ENCODE measurements at places on chromosomes 2 and 18.

GRCh38 chr18:57813245-57813644, 10.1 kb upstream of the ATP8B1 start:
- DNase-seq: no peak

DNA sequence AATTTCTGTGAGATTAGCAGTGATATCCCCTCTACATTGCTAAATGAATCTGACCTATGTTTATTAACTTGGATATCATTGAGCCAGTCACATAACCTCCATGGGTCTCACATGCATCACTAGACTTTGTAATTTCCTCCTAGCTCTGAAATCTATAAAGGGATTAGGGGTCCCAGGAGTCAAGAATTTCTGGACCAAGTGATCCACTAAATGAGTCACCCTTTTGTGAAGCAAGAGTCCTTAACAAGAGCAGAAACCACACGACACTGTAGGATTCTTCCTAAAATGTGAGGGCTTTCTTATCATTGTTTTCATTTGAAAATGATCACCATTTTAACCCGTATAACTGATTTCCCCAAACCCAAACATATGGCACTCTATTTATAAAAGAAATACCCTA, 90.3 kb downstream of the DHRS9 start:
- DNase-seq: no peak

DNA sequence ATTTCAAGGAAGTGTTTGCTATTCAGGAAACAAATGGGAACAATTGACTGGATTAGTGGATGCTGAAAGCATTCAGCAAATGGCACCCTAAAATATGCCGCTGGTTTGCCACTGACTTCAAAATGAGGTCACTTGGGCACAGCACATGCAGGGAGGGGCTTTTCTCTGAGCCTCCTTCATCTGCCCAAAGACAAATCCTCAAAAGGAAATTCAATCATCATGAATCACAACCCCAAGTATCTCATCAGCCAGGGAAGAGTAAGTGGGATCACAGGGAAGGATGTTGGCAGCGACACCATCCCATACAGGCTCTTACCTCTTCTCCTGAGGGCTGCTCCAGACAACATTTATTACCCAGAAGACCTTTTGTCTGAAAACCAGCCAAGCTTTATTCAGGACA, 14.4 kb upstream of the SP140L start:
- DNase-seq: no peak

DNA sequence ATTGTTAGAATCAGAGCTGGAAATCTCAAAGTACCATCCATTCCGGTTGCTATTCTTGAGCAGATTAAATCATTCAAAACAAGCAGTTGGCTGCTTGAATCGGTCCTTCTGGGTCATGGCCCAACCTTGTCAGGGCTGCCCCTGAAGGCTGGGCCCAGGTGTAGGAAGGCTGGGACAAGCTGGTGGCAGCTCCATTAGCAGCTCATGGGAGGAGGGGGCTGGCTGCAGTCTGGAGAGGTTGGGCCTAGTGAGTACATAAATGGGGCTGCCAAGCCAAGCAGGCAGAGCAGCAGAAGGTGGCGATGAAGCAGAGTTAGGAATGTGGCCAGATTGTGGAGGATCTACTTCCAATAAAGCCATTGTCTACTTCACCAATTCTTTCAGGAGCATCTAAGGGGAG, 81.4 kb downstream of the ADCYAP1 start:
- no peak for DNase-seq

- no peak for DNase-seq
Measured at GRCh38 chr2:221724631-221725203, 152.6 kb upstream of the EPHA4 start.

DNA sequence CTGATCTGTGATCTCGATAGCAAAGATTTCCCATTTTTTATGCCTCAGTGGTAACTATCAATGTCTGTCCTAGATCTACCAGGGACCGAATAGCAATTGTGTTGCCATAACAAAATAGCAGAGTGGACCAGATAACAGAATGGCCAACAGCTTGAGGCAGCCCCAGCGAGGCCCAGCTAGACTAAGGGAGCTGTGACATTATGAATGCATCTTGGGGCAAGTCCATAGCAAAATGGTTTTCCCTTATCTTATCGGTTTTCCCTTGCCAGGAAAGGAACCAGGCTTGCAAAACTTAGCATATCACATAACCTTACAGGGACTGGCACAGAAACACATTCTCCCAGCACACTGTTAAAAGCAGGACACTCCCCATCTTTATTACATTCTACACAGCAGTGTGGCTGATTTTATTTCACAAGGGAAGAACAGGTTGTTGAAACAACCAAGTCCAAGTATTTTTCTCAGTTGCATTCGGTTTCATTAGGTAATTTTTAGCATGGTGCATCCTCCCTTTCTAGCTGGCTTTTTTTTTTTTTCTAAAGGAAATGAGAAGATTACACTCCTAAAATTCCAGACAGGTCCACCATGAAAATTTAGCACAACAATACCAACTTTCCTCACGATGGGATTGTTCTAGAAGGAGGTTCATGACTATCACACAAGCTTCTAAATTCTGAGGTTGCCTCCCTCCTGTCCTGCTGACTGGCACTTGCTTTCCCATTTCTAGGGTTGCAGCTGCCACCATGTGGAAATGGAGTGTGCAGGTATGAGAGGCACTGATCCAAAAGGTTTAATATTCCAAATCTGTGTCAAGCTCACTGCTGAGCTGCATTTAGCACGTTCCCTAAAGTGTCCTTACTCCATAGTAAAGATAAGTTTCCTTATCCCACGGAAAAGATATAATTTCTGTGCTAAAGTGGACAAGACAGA, 97.0 kb upstream of the SLC35G4 start:
- DNase-seq: no peak

GRCh38 chr2:241224018-241224850, 35.8 kb downstream of the ANO7 start:
- peak; percentile 73 for DNase-seq

DNA sequence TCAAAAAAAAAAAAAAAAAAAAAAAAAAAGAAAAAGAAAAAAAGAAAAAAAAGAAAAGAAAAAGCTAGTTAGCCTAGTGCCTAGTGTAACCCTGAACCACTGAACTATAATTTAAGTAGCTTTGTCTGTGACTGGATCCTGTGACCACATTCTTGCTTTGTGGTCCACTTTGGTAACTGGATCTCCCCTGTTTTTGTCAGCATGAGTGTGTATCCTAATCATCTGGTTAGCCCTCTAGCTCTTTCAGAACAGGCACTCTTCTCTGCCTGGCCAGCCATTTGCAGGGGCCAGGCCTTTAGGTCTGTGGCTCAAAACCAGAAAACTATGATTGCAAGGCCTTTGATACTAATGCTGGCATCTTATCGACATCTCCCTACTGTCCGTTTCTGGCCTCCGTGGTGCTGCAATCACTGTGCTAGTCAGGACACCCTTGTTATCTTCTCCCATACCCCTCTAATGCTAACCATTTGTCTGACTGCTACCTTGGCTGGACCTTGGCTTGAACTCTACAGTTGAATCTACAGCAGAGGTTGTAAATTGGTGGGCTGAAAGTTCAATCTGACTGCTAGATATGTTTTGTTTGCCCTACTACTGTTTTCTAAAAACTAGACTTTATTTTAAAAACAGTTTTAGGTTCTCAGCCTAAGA, 40.5 kb downstream of the RBKS start:
- DNase-seq: no peak

GRCh38 chr2:160266037-160266551, 66.0 kb upstream of the ITGB6 start:
- no peak for DNase-seq

GRCh38 chr2:10405448-10405847, 42.7 kb downstream of the ODC1 start:
- peak; percentile 66 for DNase-seq

DNA sequence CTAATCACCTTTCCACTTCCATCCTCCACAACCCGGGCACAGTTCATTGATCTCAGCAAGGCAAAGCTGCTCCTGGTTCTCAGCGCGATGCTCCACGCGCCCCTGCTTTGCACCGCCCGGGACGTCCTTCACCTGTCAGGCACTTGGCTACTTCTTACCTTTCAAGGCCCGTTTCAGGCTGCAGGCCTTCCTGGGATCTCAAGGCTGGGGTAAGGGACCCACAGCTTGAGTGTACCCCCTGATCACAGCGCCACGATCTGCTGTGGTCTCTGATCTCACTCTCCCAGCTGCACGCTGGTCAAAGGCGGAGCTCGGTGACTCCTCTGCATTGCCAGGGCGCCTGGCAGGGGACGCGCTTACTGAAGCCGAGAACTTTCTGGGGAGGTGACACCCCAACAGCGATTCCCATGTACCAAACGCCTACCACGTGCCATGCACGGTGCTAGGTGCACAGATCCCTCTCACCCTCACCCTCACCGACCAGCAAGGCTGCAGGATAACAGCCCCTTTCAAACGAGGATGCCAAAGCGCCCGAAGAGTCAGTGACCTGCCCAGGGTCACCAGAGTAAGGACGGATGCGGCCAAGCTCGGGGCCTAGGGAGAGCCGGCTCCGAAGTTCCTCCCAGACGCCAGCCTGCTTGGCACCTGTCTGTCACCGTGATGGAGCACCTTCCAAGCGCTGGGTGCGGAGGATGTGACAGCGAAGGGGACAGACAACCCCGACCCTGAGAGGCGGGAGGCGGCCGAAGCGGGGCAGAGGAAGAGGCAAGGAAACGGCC, 818 bp downstream of the ITGB1BP1 start:
- DNase-seq: peak; percentile 60

DNA sequence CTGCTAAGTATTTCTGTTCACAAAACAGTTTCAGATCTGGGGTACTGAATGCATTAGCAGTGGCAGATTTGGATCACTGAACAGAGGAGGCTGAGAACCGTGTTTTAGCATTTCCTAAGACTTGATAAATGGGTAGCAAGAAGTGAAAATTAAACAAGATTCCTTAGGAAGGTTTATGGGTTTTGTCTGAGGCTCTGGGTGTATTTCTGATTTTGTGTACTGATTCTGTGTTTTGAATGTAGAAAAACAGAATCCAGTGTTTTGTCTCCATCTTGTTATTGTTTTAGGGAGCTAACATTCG, 1.4 kb downstream of the FAM117B start:
- no peak for DNase-seq

DNA sequence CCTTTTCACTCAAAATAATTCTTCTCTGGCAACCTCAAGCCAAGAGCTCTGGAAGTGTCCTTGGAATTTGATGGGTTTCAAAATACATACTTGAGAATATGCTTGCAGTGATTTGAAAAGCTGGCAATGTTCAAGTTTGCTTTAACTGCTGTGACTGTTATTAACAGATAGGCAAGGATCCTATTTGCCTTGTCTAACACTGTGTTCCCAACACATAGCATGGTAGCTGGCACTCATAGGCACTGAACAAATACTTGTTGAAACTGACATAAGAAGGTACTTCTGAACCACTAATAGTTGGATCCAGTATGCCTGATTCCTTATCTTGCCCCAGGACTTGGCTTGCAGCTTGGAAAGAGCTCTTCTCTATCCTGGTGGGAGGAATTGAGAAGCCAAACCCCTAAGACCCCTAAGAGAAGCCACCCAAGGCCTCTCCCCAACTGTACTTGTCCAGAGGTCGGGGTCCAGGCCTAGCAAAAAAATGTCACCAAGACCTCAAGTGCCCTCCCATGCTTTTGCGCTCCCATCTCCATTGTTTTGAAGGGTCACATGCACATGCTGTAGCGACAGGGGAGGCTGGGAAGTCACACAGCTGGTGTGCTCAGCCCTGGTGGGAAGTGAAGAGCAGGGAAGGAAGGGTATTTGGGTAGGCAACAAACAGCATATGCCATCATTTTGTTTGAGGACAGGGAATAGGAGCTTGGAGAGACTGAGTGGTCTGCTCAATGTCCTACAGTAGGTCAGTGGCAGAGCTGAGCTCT, 118.4 kb upstream of the HAAO start:
- DNase-seq: no peak

- DNase-seq: no peak
Measured at GRCh38 chr18:48190994-48191393, 218.2 kb downstream of the ZBTB7C start.

- no peak for DNase-seq
Measured at GRCh38 chr18:32262092-32262491, 72.3 kb downstream of the MEP1B start.

GRCh38 chr18:3596637-3597384, 146.8 kb downstream of the TGIF1 start:
- peak; percentile 38 for DNase-seq

- no peak for DNase-seq
Measured at GRCh38 chr2:48589170-48589767, 28.4 kb upstream of the GTF2A1L start.

DNA sequence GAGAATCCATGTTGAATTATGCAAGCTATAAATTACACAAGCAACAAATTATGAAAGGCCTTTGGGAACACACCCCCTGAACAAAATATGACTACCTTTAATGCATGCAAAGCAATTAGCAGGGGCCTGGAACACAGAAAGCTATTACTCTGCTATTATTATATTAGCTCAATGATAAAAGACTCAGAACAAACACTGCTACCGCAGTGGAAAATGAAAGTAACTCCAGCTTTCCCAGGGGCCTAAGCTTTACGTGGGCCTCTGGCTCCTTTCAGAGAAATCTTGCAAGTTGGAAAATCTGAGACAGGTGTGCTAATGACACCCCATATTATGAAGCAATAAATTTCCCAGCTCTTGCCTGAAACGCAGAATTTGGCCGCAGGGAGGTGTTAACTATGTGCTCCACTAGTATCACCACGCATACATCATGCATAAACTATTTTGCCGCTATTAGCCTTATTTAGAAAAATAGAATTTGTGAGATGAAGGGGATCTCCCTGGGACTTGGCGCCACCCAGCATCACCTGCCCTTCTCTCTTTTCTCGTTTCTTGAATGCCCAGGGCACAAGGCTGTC, 321.6 kb upstream of the LYPD1 start:
- no peak for DNase-seq

DNA sequence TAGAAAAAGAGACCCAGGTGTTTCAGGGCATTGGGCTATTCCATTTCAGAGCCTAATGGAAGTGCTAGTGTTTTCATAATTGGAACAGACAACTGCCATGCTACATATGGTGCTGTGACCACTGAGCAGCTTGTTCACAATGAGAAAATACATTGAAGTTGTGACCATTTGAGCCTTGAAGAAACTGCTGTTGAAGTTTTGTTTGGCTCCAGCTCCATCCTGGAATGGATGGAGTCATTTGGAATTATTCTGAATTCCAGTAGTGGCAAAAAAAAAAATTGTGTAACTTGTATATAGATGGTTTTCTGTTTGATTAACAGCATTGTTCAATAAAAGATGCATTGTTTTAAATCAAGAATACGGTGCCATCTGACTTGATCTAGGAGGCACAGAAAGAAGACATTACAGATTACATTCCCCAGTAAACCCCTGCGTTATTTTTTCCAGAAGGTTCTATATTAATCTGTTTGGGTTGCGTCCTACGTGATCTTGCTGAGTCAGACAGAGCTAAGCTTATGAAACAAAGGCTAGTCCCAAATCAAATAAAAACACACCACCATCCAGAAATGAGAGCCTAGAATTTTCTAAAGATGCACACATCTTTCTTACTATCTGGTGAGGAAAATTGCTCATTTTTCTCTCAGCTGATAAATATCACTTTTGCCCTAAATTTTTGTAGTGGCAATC, 19.2 kb downstream of the FMNL2 start:
- DNase-seq: no peak

DNA sequence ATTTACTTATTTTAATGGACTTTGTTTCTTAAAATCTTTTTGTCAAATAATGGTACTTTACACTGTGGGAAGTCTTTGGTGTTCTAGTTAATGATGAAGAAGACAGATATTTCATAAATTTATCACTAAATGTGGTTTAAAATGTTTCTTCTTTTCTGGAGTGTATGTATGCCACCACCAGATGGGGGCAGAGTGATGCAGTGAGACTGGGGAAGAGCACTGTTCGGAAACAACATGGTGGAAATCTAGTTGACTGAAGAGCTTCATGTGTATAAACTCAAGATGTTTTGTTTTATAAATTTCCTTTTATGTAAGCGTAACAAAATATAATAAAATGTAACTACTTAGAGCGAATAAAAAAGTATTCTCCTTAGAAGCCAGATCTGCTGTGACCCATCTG, 195.1 kb downstream of the KCNE4 start:
- DNase-seq: no peak
